Activated CD4-positive, alpha-beta T cell treated with anti-CD3 and anti-CD28 coated beads, Interleukin-2, amount 10 ng/mL, durations not matched to agents 7 days and 5 days (primary cell): ENCODE measurements at places on chromosomes 3 and 15. TPM values are rescaled to one million over a fixed set of nuclear protein-coding genes. Genes with fewer than 3 reads are reported as not detected.

DNA sequence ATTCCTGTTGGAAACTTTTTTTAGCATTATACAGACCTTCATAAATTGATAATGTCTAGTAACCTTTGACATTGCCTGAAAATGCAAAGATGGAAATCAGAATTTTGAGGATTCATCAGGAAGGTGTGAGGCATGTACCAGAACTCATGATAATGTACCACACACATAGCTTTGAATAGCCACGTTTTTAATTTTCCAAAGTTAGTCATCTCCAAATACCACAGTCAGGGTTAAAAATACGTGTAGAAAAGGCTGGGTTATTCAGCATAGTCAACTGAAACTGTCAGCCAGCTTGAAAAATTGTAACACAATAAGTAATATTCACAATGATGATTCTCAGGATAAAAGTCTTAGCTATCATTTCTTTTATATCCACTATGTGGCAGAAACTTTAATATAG, 102.0 kb upstream of the THRB start:
- no peak for DNase-seq

The ACKR4 gene
- 0.10 TPM for total RNA-seq

The MYD88 gene
- total RNA-seq, result 91.1 TPM

The ALDH1L1 gene
- not detected for total RNA-seq

DNA sequence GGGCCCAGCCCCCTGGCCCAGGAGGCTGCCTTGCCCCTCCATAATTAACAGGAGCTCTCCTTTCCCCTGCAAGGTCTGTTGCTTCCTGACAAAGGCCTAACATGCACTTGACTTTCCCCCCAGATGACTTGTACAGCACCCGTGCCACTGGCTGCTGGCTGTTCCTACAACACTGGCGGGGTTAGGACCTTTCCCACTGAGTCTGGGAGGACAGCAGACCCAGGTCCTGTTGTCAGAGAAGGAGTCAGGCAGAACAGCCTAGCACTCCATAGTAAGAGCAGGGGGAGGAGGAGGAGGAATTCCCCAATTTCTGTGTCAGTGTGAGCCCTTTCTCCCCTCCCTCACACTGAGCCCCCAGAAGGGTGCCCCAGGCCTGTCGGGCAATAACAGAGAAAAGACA, 99.2 kb downstream of the CORO2B start:
- no peak for DNase-seq

GRCh38 chr3:185864767-185865166, 39.9 kb upstream of the IGF2BP2 start:
- DNase-seq, result no peak

DNA sequence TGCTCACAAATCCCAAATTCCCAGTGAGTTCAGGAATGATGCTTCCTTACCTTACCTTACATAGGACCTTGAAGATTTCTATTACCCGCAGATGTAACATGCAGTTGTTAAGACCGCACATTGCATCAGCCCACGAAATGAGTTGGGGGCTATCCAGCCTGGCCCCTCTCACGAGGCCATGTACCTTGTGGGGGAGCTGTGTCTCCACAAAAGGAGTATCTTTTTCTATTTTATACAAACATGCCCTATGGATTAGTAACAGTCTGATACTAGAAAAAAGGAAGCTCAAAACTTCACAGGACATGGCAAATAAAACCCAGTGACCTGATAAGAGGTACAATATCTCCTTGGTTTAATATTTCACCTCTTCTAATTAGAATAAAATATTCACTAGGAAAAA, 1086.8 kb upstream of the CFAP20DC start:
- DNase-seq, result no peak

DNA sequence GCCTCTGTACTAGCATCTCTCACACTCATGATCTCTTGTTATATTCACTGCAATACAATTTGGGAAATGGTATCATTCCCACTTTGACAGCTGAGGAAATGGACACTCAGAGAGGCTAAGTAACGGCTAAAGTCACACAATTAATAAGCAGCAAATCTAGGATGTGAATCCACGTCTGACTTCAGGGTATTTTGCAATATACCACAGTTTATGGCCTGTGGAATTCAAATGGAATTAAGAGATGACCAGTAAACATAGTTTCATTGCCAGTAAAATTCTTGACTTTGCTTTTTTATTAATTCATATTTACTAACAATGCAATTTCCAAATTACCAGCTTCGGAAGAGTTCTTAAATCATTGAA, 61.1 kb downstream of the CCNL1 start:
- no peak for DNase-seq

DNA sequence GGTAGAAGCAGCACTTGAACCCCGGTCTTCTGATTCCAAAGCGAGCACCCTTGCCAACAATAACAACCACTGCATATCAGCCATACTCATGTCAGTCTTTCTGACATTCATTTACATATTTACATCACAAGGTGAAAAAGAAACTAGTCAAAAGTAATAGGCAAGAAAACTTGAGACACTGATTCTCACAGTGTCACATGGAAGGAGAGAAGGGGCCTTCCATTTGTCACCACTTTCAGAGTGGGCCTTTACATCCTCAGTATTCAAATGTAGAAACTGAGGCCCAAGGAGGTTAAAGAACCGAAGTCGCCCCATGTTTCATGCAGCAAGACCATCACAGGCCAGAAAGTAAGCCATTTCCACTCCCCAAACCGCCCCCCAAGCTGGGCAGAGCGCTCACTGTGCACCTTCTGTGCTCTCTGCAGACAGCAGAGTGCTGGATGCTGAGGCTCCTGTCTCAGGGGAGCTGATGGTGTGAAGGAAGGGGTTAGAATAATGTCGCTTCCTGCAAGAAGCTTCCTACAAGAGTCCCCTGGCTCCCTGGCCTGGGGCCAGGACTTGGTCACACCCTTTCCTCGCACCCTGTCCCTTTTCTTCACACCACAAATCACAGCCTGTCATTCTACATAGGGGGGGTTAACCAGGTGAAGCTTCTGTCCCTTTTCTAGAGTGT, 260.1 kb downstream of the UACA start:
- no peak for DNase-seq

The GOLGA6A gene
- total RNA-seq, result not detected

GRCh38 chr15:57677204-57677603, 29.3 kb upstream of the POLR2M start:
- no peak for DNase-seq

DNA sequence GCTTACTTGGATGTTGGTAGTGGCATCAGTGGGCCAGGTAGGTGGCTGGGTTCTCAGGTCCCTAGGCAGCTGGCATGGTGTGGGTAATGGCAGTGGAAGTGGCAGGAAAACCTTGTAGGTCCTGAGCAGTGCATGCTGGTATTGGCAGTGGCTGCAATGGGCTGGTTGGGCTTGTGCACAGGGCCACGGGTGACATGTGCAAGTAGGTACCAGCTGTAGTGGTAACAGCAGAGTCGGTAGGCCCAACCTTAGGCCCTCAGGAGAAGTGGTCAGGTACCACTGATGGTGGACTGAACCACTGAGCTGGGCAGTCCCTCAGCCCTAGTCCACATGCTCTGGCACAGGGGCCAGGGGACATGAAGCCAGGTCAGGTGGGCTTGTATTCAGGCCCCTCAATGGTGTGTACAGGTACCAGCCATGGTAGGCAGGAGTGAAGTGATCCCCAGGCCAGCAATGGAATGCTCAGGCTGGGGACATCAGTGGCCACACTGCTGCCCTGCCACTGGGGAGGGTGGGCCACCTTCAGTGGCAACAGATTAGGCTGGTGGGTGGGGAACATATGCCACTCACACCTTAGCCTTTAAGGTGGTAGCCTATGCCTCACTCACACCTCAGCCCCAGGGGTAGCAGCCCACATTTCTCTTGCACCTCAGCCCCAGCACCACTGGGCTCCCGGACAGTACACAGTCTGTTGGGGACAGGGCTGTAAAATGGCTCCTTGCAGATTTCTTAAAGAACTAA, 118.1 kb downstream of the LRRK1 start:
- DNase-seq, result no peak

DNA sequence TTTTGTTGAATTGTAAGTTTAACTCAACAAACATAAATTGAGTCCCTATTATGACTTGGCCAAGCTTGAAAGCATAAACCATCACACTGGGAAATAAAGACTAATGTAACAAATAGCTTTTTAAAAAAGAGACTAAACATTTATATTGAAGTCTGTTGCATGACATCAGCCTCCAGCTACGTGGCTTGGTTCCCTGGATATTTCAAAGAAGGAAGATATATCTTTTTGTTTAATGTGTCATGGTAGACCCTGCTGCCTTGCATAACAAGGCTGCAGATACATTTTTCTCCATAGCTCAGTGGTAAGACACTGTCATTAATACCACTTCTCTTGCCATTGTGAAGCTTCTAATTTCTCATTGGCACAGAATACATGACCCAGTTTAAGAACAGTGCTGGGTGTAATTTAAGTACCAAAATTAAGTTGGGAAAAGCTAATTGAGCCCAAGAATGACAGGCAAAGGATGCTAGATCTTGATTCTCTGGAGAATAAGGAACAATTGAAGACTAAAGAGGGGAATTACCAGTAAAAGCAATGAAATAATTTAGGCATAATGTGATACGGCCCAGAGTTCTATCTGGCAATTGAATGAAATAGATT, 14.0 kb downstream of the RCN2 start:
- no peak for DNase-seq

The ZCWPW2 gene
- total RNA-seq, result 0.37 TPM

DNA sequence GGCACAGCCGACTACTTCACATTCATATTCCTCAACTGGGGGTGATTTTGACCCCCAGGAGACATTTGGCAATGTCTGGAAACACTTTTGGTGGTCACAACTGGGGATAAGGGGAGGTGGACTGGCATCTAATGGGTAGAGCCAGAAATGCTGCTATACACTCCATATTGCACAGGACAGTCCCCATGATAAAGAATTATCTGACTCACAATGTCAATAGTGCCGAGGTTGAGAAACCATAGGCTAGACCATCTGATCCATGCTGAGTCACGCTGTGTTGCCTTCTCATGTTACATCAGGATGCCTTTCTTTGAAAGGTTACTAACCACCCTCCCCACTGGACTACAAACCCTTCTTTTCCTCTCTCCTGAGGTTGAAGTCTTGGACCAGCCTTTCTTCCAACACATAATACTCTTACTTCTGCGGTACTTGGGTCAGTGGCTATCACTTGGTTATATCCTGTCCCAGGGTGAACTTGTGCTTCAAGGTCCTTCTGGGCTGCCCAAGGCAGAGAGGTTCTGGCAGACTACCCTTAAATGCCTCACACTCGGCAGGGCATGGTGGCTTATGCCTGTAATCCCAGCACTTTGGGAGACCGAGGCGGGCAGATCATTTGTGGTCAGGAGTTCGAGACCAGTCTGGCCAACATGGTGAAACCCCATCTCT, 68.8 kb downstream of the CTNNB1 start:
- DNase-seq, result no peak

- no peak for DNase-seq
These were observed 64.3 kb downstream of the RYK start for GRCh38 chr3:134186391-134186790.

DNA sequence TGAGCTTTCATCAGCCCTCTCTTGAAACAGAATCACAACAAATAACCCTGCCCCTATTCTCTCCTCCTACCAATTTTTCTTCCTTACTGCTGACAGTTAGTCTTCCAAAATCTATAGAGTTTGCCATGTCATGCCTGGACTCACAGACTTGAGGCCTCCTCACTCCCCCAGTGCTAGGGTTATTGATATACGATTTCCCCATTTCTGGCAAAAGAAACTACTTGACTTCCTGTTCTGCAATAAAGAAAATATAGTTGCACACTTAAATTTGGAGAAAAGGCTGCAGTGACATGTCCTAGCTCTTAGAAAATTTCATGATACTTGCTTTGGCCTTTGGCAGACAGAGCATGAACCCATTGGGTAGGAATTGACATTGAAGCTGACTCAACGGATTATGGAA, 75.9 kb downstream of the CYP19A1 start:
- DNase-seq, result no peak

The UNC13C gene
- not detected for total RNA-seq

DNA sequence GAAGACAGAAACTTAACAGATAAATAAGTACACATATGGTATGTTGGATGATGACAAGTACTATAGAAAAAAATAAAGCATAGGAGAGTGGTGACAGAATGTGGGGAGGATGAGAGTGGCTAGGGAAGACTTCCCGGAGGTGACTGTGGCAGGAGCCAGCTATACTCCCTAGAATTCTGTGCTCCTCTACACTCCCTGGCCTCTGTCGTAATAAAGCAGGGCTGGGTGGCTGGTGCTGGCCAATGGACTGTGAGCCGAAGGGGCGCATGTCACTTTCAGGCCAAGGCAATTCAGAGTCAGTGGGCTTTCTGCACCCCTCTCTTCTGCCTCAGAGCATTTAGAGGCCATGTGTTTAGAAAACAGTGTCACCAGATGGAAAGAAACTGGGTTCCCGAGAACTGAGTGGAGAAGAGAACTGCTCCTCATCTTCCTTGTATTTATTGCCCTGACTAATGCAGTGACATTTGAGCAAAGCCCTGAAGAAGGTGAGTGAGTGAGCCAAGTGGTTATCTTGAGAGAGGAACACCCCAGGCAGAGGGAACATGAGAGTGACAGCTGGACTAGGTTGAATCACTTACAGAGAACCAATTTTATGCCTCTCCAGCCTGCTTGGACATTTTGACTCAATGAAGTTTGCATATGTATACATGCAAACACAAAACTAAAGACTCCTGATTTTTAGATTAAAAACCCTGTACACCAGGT, 5.2 kb upstream of the VPS8 start:
- no peak for DNase-seq

The TRIM42 gene
- not detected for total RNA-seq

The ALS2CL gene
- total RNA-seq, result 15.5 TPM

- DNase-seq, result no peak
These were observed 50.4 kb downstream of the FOXB1 start for GRCh38 chr15:60054472-60054871.

The XCR1 gene
- total RNA-seq, result not detected

- no peak for DNase-seq
These were observed 309.6 kb downstream of the UACA start for GRCh38 chr15:70453766-70454165.

- DNase-seq, result no peak
These were observed 60.3 kb downstream of the NOX5 start for GRCh38 chr15:69074843-69075224.

DNA sequence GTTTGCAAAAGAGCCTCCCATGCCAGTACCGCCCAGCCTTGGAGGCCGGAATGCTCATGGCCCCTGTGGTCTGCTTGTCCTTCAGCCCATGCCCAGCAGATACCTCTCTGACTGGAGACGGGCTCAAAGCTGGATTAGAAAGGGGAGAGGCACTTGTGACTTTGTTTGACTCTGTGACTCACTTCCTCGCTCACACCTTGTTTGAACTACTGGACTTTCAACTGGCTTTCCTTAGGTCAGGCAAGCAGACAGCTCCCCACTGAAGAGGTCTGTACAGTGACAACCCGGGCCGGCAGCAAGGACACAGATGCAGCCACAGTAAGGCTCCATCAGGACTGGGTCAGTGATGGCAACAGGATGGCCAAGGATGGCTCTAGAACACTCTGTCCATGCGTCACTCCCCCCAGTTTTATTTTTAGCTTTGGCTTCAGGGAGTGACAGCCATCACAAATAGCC, 98.6 kb upstream of the ABHD17C start:
- no peak for DNase-seq

DNA sequence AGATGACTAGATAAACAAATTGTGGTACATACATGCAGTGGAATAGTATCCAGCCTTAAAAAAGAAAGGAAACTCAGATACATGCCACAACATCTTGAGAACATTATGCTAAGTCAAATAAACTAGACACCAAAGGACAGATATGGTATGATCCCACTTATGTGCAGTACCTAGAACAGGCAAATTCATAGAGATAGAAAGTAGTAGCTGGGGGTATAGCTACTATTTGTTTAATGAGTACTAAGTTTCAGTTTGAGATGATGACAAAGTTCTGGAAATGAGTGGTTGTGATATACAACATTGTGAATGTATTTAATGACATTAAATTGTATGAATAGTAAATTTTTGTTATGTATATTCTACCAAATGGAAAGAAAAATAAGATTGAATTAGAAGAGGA, 477.2 kb upstream of the CFAP20DC start:
- DNase-seq, result no peak
